ENCODE measurements at places on chromosomes 4 and X.

GRCh38 chrX:53452812-53453211 is 18.6 kb upstream of the HSD17B10 start:
- DNase-seq = no peak

DNA sequence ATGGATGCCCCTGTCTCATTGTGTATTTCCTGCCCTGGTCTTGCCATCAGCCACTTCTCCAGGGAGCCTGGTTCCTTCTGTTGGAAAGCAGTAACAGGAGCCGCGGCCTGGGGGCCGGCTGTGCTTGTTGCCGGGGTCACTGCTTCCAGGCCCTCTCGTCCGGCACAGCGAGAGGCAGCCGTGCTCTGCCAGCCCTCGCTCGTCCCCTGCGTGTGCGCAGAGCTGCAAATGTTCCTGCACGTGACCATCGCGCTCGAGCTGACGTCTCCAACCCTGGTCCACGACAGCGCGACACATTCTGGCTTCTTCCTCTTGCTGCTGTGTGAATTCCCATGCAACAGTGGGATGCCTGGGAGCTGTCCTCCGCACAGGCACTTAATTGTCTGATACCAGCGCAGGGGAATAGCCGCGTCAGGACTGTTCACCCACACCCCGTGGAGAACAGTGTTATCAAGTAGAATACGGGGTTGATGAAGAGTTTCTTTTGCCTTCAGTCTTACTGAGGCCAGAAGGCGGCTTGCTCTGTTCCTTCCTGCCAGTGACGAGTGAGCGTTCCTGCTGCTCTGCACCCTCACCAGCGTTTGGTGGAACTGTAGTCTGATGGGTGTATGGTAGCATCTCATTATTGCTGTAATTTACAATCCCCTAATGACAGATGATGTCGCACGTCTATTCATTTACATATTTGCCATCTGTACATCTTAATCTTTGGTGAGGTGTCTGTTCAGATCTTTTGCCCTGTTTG is 12.3 kb downstream of the PDE6B start:
- no peak for DNase-seq

DNA sequence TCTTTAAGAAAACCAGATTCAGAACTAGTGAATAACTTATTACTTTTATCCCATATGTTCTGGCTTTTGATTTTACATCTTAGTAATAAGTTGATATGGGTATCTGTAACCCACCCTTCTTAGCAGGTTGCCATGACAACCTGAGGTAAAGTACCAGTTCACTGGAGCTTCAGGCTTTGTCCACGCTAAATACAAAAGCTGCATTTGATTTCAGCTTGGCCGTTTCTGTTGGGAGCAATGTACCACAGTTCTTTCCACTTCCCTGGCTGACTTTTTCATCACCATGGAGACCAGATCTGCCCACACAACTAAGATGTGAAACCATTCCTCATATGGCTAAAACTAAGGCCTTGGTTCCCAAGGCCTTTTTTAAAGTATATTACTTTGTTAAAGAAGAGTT is 26.1 kb downstream of the KLHL34 start:
- DNase-seq = no peak

DNA sequence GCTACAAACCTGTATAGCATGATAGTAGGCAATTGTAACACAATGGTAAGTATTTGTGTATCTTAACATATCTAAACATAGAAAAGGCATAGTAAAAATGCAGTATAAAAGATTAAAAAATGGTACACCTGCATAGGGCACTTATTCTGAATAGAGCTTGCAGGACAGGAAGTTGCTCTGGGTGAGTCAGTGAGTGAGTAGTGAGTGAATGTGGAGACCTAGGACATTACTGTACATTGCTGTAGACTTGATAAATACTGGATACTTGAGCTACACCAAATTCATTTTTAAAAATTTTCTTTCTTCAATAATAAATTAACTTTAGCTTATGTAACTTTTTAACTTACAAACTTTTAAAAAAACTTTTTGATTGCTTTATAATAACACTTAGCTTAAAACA is 68.2 kb upstream of the MAML3 start:
- peak; percentile 36 for DNase-seq

DNA sequence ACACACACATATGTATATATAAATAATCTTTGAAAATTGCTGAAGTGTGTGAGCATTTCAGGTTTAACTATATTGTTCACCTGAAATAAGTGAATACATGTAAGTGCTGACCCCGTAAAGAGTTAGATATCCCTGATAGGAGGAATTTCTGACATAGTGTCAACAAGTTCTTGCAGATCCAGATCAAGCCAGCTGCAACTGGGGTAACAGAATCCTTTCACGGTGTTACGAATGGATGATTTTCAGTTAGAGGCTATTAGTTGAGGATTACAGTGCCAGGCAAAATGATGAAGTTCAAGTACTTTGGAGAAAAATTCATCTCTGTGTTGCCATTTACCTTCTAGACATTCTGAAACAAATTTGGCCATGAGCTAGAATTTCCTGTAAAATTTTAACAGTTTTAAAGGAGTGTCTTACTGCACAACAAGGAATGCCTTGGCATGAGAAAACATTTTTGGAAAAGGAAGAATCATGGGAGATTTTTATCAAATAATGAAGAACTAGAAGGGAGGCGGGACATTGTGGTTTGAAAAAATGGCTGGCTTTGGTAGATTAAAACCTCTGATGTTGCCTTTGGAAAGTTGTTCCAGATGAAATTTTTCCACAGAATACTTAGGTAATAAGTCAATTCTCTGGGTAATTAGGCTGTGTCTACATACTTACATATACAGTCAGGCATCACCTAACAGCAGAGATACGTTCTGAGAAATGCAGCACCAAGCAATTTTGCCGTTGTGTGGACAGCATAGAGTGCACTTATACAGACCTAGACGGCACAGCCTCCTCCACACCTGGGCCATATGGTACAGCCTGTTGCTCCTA is 84.4 kb upstream of the FAT1 start:
- DNase-seq = peak; percentile 88

- DNase-seq = no peak
These were observed 158.3 kb downstream of the PALLD start for GRCh38 chr4:168655182-168655581.

DNA sequence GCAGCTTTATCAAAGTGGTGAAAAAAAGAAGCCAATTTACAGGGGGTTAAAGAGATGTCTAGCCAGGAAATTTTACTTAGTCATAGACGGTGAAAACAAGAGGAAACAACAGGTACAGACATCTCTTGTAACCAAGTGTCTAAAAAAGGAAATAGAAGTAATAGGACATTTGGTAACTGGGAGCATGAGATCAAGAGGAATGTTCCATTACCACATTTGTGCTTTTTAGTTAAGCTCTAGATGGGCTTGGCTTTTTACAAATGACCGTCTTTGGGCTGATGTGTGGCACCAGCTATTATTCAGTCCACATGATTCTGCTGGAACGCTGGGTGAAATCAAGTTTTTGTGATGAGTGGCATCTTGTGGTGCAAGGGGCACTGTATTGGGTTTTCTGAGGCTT is 179.5 kb downstream of the SMIM20 start:
- no peak for DNase-seq
